ENCODE measurements at places on chromosomes 12 and 14.

DNA sequence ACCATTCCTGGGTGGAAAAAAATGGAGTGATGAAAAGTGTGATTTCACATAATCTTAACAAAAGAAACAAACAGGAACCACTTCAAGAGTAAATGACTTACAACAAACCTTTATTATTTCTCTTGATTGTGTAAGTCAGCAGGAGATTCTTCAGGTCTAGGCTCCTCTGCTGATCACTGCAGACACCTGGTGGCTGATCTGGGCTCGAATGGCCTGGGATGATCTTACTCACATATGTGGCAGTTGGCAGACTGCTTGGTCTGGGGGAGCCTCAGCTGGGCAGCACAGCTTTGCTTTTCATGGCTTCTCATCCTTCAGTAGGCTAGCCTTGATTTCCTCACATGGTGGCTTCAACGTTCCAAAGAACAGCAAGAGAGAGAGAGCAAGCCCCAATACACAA, 215.4 kb upstream of the PRICKLE1 start:
- no peak for DNase-seq

DNA sequence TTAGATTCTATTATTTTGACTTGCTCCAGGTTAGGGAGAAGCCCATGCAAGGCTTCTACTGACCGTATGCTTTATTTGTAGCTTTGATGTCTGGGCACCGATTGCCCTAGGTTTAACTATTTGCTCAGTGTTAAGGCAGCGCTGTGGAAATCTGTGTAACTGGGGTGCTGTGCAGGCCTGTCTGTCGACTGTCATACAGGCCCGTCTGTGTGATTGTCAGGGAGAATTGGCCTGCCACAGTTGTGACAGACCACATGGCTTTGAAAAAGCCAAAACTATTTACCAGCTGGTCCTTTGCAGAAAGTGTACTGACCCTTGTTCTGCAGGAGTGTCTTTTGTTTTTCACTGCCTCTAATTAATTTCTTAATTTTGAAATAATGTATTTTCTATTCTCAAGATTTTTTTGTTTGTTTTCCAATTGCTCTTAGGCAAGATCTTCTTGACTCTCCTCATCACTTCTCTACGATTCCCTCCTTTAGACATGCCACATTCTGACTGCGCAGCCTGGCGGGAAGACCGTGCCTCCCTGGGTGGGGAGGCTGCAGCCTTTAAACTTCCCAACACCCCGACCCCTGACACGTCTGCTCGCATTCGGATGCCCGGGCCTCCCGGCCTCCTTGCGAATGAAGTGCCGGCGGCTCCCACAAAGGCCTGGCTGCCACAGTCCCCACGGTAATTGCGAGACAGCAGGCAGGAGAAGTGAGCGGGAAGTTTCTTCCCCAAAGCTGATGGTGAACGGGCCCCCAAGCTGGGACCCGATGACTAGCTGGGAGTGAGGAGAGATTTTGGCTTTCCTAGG, 99.0 kb upstream of the EVL start:
- DNase-seq, result no peak

- DNase-seq, result no peak
Observed at GRCh38 chr12:22812531-22812930, 187.6 kb downstream of the ETNK1 start.

- no peak for DNase-seq
Observed at GRCh38 chr12:91404441-91404840, 221.8 kb upstream of the DCN start.

GRCh38 chr14:59020382-59020781, 168.1 kb upstream of the DAAM1 start:
- peak; percentile 49 for DNase-seq

DNA sequence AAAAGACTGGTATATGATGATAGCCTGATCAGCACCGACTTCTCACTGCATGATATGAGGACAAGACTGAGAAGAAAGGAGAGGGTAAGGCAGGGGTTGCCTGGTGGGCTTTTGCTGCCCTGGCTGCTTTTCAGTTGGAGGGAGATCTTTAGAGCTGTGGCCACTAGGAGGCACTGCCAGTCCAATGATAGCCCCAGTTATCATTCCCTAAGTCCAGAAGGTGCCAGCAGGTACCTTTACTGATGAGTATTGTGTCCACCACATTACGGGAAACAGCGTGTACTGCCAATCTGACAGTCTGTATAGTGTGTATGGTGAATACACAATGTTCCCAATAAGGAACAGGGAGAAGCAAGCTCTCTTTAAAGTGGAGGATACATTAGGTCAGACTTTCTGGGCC, 55.8 kb upstream of the CCDC175 start:
- peak; percentile 35 for DNase-seq

DNA sequence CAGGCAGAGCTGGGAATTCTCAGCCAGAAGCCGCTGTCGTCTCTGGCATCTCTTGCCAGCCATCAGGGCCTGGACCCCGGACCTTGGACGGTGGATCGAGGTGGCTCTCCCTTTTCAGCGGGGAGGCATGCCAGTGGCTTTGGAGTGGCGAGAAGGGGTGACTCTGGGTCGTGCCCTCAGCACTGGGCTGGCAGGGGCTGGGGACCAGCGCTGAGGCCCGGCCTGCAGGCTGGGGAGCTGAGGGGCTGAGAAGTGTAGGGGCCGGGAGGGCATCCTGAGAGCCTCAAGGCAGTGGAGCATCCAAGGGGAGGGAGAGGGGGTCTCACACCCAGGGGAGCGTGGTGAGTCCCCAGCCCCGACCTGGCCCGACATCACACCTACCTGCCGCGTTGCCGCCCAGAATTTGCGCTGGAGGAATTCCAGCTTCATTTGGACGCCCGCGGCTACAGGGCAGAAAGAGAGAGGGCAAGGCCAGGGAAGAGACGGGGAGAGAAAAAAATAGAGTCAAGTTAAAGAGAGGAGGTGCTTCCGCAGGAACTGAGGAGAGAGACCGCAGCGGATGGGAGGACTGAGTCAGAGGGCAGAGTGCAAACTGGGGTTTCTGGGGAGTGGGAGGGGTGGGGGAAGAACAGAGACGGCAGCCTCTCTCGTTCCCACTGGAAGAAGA, 9.0 kb upstream of the LRTM2 start:
- no peak for DNase-seq

- peak; percentile 63 for DNase-seq
Observed at GRCh38 chr12:2250797-2251196, 198.0 kb downstream of the CACNA1C start.

GRCh38 chr14:31962920-31963319, 114.2 kb upstream of the ARHGAP5 start:
- no peak for DNase-seq

DNA sequence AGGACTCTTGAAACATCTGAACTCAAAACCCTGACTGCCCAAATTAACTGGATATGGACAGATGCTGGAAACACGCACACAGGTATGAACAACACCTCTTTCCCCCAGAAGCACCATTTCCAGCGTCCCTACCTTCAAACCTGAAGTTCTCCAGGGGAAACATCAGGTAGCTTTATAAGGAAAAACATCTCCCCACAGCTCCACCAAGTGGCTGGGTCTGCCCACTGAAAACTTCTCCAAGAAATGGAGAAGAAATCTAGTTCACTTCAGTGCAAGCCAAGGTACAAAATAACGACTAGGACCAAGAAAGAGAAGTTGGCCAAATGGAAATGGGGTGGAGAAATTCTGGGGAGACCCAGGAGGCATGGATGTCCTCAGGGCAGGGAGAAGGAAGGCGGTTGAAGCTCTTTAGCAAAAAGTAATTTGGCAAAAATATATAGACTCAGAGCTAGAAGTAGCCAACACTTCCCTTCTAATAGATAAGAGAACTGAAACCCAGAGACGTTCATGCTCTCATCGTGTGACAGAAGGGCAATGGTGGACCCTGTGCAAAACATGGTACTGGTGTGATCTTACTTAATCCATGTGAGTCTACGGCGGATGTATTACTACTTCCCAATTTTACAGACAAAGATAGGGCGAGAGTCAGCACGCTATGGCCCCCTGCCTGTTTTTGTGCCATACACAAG, 10.5 kb upstream of the NUAK1 start:
- no peak for DNase-seq

- DNase-seq, result peak; percentile 89
Observed at GRCh38 chr14:55051423-55052268, at the start of gene MAPK1IP1L. Gene MAPK1IP1L, plus strand, starts transcription at chr14:55051647. Its CDS starts 10,037 bp downstream, at chr14:55061684.

DNA sequence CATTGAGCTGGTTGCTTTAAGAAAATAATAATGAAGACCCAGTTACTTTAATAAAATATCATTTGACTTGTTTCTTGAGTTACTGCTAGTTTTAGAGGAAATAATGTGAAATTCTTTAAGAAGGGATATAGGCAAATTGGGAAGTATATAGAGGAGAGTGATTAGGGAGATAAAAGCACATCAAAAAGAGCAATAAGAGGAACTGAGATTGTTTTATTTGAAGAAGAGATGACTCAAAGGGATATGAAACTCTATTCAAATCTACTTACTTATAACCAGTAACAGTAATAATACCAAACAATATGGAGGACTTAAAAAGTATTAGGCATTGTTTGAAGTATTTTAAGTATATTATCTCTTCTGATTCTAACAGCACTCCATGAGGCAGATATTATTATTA, 37.1 kb downstream of the LRRK2 start:
- DNase-seq, result no peak

DNA sequence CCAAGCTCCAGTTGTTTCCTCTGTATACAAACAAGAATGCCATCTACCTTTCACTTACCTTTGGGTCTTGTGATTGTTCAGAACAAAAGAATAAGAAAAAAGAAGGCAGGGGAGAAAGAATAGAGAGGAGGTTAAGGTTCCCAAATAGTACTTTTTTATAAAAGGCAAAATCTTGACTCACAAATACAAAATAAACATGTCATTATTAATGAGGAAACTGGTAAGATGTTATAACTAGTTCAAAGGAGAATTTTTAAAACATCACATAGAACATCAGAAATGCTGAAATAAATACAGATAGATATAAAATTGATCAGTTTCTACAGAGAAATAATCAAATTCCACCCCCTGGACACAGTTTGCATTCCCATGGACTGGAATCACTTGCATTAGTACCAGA, 446.7 kb upstream of the CCDC196 start:
- DNase-seq, result no peak

- DNase-seq, result no peak
Observed at GRCh38 chr12:83183132-83183531, 496.4 kb downstream of the TMTC2 start.

GRCh38 chr12:4031703-4032291, 158.6 kb upstream of the PARP11 start:
- DNase-seq, result peak; percentile 79

GRCh38 chr12:79997096-79997791, 62.3 kb upstream of the PPP1R12A start:
- DNase-seq, result peak; percentile 18

- DNase-seq, result no peak
Observed at GRCh38 chr12:90355711-90356355, 599.1 kb downstream of the CCER1 start.

GRCh38 chr12:98328467-98328866, 186.9 kb upstream of the TMPO start:
- DNase-seq, result no peak

GRCh38 chr14:76810953-76811400, 1.7 kb downstream of the ANGEL1 start:
- DNase-seq, result peak; percentile 52

GRCh38 chr14:58428118-58428683, 682 bp downstream of the KIAA0586 start:
- peak; percentile 73 for DNase-seq

DNA sequence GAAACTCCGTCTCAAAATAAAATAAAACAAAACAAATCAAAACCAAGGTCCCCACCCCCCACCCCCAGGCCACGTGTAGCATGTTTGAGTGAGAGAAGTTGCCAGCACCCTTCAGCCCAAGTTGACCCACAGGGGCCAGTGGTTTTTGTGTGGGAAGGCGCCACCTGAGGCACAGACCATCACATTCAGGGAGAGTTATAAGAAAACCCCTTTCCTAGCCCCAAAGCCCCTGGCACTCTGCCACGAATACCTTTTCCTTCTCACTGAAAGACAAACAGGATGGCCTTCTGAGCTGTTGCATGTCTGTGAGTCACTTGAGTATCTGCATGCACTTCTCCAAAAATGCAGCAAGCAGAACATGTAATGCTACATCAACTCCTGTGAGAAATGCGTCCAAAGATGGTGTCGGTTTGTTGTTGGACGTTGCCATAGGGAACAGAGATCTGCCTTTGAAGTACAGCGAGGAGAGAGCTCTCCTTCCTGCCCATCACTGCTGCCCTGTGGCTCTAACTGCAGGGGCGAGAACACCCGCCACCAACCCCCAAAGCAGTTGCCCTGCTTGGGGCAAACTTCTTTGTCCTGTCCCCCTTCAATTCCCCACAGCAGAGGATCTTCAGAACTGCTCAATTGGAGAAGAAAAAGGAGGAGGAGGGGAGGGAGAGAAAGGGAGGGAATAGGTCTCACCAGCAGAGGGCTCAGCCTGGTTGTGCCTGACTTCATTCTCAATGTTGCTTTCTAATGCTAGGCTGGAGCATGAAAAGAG, 2.7 kb upstream of the TRAF3 start:
- DNase-seq, result peak; percentile 77

GRCh38 chr12:63875703-63876102, 31.2 kb downstream of the SRGAP1 start:
- DNase-seq, result no peak

- DNase-seq, result peak; percentile 56
Observed at GRCh38 chr14:56659964-56660551, 80.5 kb downstream of the TMEM260 start.

DNA sequence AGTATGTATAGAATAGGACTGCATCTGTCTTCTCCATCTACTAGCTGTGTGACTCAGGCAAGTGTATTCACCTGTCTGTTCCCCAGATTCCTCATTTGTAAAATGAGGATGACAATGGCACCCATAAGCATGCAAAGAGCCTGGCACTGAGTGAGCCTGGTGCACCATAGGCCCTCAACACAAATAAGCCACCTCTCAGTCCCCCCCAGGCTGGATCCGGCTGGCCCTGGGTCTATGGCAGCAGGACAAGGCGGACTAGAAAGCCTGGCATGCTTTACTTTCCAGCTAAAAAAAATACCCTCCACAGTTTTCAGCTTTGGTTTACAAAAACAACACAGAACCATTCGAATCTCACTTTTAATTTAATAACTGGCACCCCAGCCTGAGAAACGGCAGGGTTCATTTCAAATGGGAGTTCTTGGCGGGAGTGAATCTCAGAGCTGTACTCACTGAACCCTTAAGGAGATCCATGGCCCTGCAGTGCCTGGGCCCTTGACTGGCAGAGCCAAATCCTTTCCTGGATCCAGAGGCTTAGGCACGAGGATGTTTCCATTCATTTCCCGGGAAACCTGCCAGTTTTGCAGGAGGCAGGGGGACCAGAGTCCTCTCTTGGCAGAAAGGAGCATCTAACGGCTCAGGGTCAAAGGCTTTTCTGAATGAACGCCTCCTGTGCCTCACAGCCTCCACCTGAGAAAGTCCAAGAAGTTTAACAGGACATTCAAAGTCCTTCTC, 17.7 kb downstream of the SYNE3 start:
- DNase-seq, result peak; percentile 47

- DNase-seq, result no peak
Observed at GRCh38 chr12:47577206-47577989, 128.4 kb downstream of the RPAP3 start.

All from fibroblast of mammary gland (primary cell).